ENCODE measurements at places on chromosomes 7 and 10.
A peak's percentile ranks its signal among the peaks of the same experiment; 100 is the strongest.

GRCh38 chr7:33258491-33258951 is 129.2 kb downstream of the BBS9 start:
- DNase-seq: no peak

DNA sequence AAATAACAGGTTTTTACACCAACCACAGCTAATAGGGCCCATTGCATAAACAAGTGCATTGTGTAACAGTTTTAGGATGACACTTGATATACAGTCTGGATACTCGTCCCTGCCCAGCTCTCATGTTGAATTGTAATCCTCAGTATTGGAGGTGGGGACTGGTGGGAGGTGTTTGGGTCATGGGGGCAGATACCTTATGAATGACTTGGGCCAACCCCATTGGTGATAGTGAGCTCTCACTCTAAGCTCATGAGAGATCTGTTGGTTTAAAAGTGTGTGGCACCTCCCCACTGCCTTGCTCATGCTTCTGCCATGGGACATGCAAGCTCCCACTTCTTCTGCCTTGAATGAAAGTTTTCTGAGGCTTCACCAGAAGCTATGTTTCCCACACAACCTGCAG is 136.7 kb downstream of the PDE1C start:
- DNase-seq: no peak

GRCh38 chr7:11818281-11818680 is 13.7 kb downstream of the THSD7A start:
- DNase-seq: no peak

DNA sequence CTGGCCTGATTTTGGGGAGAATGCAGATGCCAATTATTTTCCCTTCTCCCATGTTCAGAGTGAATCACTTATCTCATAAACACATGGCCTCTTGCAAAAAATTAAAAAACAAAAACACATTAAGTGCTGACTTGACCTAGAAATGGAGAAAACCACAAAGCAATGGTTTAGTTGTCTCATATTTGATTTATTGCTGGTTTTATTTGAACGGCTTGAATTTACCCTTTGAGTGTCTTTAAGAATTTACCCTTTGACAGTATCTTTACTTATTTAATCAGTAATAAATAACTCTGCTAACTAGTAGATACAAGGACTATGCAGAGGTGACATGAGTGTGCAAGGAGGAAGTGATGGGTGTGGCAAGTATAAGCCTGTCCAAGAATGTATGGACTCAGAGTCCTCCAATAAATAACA is 68.1 kb upstream of the GSDME start:
- no peak for DNase-seq

- DNase-seq: no peak
These were observed 490.6 kb downstream of the NEBL start for GRCh38 chr10:20406281-20407104.

DNA sequence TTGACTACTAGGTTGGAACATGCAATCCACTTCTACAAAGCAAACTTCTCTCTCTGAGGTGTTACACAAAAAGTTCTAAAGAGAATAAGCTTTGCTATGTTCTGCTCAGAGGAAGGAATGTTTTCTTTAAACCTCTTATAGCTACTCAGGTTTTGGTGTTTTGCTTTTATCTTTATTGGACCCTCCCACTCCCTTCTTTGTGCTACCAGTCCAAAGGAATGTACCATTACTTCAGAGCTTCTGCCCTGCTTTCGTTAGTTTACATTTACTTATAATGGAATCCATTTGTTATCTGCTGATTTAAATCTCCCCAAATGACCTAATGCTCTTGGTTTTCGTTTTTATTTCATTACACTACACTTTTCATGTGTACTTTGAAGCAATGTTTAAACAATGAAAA is 154.9 kb downstream of the ATE1 start:
- DNase-seq: peak; percentile 13

GRCh38 chr10:31930856-31931255 is 2.2 kb upstream of the ARHGAP12 start:
- DNase-seq: no peak

Data from GM23338 (cell line).